ENCODE measurements at places on chromosomes 11 and 22.

GRCh38 chr22:40009292-40009774 is 14.6 kb downstream of the FAM83F start:
- peak; percentile 88 for DNase-seq

DNA sequence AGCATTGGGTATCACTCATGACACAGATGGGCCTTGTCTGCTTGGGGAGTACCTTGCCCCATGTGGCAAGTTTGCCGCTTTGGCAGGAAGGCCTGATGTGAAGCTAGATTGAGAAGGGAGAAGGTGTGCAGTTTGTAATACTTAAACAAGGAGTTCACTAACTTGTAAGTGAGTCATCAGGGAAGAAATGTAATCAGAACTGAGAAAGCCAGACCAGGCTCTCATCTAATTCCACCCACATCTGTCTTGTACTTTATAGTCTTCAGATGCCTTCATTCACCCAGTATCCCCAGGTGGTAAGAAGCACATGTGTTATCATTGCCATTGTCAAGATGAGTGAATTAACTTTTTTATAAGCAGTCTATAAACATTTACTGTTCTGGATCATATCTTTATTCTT is 116.0 kb upstream of the DDI1 start:
- DNase-seq = no peak

- DNase-seq = no peak
Measured at GRCh38 chr22:25023879-25024278, 71.4 kb downstream of the KIAA1671 start.

DNA sequence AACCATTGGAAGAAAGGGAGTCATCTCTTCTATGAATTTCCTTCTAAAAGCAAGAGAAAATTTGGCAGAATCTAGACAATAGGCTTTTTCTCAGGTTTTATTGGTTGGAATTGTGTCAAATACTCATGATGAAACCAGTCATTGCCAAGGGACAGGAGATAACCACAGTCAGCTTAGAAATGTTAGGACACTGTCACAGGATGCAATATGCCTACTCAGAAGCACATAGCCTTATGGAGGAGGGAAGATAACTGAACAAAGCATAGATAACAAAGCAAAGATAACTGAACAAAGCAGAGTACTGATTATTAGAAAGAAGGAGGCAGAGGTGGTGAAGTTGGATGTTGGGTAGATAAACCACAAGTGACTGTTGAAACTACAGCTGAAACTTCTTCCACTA is 303.5 kb upstream of the PDGFD start:
- no peak for DNase-seq

DNA sequence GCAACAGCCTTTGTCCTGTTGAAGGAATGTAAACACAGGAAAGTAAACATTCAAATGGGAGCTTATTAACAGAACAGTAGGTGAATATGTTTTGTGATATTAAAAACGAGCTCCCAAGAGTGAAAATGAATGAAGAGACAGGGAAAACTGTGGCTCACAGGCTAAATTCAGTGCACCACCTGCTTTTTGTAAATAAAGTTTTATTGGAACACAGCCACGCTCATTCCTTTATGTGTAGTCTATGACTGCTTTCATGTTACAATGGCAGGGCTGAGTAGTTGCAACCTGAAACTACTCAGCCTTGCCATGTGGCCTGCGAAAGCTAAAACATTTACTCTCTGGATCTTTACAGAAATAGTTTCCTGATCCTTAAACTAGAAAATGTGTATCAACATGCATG is 136.9 kb downstream of the MYO18B start:
- no peak for DNase-seq

DNA sequence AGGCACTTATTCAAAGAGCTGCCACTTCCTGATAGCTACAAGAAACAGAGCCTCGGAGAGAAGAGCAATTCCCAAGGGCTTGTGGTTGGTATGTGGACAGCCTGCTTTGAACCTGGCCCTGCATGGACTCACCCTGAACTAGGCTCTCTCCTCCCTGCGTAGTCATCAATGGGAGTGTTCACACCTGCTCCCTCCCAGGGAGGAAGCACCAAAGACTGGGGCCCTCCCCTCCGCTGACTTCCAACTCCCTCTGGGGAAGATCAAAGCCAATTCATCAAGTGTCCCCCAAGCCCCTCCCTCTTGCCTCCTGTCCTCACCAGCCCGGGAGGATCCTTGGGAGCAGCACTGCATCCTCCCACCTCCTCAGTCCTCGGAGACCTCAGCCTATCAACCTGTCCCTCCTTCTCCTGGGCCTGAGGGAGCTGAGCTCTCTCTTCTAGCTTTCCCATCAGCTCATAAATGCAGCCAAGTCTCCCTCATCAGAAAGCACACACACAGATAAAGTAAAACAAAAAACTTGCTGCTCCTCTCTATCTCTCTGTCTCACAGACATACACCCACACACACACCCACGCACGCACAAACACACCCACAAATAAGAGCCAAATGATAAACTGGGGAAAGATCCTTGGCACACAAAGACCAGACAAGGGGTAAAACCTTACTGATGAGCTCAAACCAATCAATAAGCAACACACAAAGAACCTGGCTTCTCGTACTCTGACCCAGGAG is 3.3 kb downstream of the A4GALT start:
- DNase-seq = peak; percentile 33

DNA sequence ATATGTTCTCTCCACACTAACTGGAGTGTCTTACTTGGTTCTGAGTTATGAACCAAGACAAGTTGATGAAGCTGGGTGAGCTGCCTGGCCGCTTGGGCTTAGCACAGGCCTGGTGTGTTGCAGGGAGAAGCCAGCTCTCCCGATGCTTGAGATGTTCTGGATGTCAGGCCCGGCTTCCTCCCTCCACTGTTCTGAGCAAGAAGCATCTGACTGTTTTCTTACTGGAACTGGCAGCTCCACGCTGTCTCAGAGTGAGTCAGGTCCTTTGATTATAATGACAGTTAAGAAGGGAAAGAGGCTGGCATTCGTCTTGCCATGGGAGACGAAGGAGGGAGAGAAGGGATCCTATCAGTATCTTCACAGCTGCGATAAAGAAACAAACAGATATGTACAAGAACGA is 46.5 kb upstream of the CRTAM start:
- no peak for DNase-seq

DNA sequence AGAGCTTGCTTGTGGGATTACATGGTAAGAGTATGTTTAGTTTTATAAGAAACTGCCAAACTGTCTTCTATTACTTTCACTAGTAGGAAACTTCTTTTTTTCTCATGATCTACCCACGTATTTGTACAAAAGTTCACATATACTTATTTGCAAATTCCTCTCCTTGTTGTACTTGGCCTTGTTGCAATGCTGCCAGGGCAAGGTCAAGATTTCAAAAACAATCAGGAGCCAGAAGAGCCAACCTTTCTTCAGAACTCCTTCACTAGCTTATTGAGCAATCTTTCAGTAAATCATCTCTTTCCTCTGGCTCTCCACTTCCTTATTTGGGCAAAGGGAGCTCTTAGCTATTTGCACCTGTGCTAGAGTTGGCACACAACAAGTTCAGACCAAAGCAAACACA is 9.7 kb downstream of the SRSF8 start:
- DNase-seq = no peak

- DNase-seq = no peak
Measured at GRCh38 chr11:87156970-87157369, 119.2 kb downstream of the TMEM135 start.

DNA sequence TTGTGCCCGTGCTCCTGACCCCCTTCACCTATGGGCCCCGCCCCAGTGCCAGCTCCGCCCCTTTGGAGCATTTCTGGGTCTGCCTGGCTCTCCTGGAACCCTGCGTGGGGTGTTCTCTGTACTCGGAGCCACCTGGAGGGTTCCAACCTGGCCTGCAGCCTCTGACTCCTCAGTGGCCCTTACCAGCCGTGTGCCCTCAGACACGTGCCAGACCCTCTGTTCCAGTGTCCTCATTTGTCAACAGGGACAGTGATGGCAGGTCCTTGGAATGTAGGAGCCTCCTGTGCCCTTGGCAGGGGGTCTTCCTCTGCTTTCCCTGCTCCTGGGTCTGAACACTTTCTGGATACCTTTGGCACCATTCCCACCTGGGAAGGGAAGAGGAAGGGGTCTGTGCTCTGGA is 96.4 kb downstream of the CACNA1I start:
- no peak for DNase-seq

DNA sequence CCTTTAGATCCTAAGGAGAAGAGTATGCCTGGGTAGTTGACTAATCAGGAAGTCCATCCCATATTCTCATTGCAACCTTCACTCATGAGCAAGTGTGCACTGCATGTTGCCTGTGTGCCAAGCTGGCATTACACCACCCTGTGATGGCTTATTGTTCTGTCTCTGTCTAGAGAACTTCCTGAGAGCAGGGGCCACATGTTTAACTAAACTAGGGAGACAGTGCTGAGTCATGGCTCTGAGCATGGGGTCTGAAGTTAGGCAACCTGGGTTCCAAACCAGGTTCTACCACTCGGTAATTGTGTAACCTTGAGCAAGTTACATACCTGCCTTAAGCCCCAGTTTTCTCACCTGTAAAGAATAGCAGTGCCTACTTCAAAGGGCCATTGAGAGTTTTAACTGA is 39.6 kb downstream of the CSNK2A3 start:
- DNase-seq = no peak

GRCh38 chr11:121670805-121671282 is 218.1 kb upstream of the SORL1-AS1 start:
- no peak for DNase-seq

GRCh38 chr11:109963101-109963500 is 130.1 kb upstream of the ZC3H12C start:
- no peak for DNase-seq

DNA sequence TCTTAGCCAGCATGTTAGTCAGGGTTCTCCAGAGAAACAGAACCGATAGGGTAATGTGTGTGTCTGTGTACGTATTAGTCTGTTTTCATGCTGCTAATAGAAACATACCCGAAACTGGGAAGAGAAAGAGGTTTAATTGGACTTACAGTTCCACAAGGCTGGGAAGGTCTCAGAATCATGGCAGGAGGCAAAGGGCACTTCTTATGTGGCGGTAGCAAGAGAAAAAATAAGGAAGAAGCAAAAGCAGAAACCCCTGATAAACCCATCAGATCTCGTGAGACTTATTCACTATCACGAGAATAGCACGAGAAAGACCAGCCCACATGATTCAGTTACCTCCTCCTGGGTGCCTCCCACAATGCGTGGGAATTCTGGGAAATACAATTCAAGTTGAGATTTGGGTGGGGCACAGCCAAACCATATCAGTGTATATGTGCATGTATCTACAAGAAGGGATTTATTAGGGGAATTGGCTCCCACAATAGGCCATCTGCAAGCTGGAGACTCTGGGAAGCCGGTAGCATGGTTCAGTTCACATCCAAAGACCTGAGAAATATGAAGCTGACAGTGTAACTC is 173.7 kb upstream of the NECTIN1 start:
- DNase-seq = no peak

GRCh38 chr11:2380807-2381350 is 3.8 kb downstream of the CD81 start:
- DNase-seq = no peak

DNA sequence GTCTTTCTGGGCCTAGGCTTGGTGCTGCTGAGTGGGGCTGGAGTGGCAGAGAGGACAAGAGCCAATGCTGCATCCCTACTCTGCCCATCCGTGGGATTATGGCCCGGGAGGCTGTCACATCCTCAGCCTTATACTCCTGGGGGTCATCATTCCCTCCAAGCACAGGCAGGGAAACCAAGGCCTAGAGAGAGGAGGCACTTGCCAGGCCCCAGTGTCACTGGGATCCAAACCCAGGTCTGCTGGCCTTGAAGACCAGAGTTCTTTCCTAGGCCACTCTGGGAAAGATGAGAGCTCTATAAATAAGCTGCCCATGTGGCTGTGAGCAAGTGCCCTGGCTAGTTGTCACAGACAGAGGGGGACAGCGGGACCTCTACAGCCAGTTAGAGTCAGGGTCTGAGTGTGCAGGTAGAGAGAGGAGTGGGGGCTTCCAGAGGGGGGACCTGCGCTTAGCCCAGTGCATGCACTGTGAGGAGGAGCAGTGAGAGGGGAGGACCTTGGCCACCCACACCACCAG is 4.8 kb downstream of the RELT start:
- DNase-seq = no peak

DNA sequence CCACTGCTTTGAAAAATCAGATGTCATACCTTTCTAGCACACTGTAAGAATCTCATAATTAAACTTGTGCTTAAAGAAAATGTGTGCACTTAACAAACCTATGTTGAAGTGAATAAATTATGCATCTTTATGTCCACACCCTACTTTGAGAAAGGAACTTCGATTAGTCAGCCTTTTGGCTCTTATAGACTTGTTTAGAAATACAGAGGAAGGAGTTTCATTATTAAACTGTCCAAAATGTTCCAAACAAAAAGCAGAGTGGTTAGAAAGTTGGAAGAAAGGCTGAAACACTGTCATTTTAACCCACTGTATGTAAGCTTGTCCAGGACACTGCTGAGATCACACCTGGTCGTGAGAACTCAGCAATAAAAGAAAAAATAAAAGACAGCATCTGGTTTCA is 863.2 kb upstream of the CHORDC1 start:
- no peak for DNase-seq

DNA sequence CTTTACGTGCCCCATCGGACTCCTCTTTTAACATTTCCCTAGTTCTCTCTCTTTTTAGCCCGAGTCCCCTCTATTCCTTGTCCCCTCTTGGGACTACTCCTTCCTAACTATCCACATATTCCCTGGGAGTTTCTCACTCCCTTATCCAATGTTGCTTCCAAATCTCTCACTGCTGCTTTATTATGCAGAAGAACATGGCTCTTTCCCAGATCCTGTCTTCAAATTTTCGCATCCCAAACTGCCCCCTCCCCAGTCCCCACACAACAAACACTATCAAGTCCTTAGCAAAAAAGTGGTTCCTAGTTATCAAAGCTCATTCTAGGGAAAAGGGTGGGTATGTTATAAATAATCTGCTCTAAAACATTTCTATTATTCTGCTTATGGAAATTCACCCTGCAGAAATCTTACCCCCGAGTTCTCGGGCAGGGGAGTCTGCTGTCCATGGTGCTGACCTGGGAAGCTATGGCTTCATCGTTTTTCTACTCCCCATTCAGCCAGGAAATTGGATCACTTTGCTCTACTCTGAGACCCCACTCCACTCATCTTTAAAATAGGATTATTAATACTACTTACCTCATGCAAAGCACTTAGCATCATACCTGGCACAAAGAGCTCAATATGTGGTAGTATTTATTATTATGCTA is 393.5 kb downstream of the BUD13 start:
- no peak for DNase-seq

DNA sequence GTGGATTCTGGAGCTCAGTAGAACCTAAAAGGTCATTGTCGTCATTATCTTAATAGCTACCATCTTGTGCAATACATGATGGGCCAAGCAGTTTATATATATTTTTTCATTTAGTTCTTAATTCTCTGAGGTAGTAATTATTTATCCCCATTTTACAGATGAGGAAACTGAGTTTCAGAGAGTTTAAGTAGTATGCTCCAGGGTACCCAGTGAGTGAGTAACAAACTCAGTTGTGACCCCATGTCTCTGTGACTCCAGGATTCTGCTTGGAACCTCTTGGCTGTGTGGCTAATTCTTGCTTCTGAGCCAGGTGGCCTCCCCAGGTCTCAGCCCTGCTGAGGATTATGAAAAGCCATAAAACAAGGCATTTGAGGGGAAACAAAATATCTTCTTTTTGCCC is 82.6 kb downstream of the CEP164 start:
- DNase-seq = no peak
